ENCODE measurements at places on chromosomes 6 and 20.

DNA sequence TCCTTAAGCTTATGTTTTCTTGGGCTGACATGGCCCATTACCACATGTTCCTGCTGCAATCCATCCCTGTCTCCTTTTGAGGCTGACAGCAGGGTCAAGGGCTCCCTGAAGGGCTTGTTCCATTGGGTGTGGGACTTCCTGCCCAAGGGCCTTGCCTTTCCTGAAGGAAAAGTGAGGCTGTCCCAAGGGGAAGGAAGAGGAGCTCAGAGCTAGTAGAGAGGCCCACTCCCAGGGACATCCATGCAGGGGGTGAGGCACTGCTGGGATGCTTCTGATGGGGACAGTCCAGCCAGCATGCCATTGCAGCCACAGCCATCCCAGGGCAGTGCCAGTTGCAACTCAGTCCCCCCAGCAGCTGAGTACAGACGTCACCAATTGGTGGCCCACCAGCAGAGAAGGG, 138.4 kb upstream of the FOXA2 start:
- DNase-seq = no peak

GRCh38 chr6:6890400-6890858, 217.3 kb upstream of the RREB1 start:
- DNase-seq = no peak

DNA sequence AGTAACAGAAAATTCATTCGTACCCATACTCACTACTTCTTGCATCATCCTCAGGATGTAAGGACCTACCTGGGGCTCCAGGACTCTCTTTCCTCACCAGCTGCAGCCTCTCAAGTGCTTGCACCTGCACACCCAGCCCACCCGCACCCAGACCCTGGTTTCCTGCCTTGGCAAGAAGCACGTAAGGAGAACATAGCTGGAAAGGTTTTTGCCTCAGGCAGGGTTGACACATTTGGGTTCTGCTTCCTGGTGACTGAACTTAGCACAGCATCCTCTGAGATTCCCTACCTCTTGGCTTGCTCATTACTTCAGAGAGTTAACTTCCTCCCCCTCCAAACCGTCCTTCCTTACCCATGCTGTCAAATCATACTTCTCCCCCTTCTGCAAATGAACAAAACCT, 556.9 kb downstream of the CD83 start:
- DNase-seq = no peak

DNA sequence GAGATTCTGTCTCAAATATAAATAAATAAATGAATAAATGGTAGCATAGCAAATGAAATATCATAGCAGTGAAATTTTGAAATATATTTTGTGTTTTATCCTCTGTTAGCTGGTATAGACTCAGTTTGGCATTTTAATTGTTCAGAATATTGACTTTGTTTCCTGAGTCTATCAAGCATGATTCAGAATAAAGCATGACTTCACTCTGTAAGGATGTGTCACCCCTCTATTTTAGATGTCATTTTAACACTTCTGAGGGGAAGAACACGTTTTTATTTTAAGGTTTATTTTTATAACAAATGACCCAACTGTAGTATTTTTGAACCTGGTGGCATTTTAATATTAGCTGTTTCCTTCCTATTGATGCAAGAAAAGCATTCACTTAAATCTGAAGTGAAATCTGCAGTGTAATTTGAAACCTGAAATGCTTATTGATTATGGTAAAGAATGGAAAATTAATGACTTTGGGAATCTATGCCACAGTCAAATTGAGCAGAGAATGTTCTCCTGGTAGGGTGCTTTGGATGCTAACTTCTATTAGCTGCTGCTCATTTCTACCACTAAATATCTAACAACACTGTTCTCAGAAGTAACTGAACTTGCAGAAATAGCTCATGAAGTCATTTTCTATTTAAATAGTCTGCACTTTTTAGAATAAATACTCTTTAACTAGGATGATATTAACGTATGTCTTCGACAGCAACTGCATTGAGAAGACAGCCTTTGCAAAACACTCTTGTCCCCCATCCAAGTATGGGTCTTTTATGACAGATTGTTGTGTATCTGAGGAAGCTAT, 114.2 kb downstream of the SOX4 start:
- no peak for DNase-seq

DNA sequence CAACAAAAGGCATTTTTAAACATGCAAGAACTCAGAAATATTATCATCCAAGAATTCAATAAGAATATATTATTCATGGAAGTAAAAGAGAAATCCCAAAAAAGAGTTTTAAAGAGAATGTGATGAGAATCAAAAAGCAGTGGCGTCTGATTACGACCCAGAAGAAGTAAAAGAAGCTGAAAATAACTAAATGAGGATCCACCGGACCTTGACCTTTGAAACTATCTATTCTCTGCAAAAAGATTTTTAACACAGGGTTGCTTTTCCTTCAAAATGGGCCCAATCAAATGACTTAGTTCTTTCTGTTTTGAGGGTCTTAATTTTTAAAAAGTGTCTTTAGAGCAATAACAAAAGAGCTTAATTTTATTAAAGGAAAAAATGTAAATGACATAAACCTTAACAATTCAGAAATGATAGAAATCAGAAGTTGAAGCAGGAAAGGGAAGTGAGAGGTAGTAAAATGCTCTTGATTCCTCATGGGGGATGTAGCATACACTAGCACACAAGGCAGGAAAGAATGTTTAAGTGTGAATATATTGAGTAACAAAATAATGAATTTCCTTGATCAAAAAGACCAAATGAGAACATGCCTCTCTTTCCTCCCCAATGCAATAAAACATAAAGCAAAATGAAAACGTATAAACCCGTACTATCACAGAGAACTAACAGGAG, 223.1 kb upstream of the PRDM1 start:
- no peak for DNase-seq

DNA sequence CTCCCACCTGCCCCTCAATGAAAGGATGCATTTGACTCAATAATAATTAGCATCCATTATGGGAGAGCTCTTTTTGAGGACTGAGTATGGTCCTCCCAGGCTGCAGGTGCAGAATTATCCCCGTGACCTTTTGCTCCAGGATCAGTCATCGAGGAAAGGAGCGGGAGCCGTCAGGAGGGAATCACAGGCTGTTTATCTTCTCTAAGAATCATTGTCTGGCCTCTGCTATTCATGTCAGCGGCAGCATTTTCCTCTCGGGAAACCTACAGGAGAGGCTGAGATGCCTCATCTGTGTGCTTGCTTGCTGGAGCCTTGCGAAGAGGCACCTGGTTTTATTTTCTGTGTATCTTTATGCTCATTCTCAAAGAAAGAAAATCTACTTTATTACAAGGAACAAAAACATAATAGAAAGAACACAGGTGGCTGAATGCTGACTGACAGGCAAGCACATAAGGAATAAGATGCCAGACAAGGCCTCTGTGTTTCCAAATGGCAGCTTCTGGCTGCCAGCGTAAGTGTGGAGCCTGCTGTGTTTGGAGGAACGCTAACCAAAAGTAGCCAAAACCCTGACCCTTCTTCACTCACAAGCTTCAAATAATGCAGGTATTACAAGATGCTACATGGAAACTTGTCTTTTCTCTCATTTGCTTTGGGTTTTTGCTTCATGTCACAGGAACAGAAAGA, 539.1 kb upstream of the MARCKS start:
- DNase-seq = no peak

Data from fibroblast of skin of scalp (primary cell).